ENCODE measurements at places on chromosomes 1 and 21. TPM values are rescaled to one million over a fixed set of nuclear protein-coding genes. Genes with fewer than 3 reads are reported as not detected.

DNA sequence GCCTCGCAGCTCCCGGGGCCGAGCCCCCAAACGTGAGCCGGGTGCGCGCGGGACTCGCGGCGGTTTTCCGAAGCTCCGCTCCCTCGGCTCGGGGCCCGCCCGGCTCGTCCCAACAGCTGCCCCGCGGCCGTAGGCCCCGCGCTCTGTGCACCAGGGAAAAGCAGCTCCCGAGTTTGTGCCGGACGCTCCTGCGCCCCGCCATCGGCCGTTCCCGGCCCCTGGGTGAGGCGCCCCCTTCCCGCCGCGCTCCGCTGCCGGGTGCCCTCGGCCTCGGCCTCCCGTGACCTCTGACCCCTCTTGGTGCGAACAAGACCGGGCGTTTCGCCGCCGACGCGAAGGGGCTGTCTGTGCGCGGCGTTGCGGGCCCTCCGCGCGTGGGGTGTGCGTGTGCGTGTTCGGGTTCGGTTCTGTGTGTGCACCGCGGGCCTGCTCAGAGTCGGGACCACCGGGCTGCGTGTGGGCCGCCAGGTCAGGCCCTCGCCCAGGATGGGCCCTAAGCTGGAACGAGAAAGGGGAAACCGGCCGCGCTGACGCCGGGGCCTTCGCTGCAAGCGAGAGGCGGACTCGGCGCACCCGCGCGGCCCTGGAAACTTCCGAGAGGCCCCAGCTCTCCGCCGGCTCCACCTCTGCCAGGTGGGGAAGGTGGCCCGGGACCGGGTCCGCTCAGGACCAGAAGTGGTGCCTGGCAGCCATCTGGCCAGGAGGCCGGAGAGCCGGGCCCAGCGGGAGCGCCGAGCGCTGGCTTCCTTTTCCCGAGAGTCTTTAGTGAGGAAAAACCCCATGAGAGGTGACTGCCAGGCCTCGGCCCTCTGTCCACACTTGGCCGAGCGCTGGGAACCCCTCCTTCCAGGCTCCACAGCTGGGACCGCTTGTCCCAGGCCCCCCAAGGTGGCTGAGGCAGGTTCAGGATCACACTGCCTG is 1.9 kb downstream of the PRDM16 start:
- no peak overlapping the region for H3K27ac ChIP-seq
- DNase-seq = no peak
- H3K4me3 ChIP-seq = no peak overlapping the region
- no peaks in the 10 kb centered on the region for H3K36me3 ChIP-seq
- H3K27me3 ChIP-seq = no peaks in the 10 kb centered on the region

GRCh38 chr1:86277936-86278335 is 118.2 kb downstream of the ODF2L start:
- no peak overlapping the region for H3K4me3 ChIP-seq
- H3K27ac ChIP-seq = no peak overlapping the region
- no peaks in the 10 kb centered on the region for H3K36me3 ChIP-seq
- no peak for DNase-seq

GRCh38 chr1:106926803-106927582 is 129.5 kb upstream of the PRMT6 start:
- no peaks in the 10 kb centered on the region for H3K27me3 ChIP-seq
- no peak overlapping the region for H3K4me3 ChIP-seq
- no peaks in the 10 kb centered on the region for H3K36me3 ChIP-seq
- no peaks in the 10 kb centered on the region for H3K4me1 ChIP-seq

DNA sequence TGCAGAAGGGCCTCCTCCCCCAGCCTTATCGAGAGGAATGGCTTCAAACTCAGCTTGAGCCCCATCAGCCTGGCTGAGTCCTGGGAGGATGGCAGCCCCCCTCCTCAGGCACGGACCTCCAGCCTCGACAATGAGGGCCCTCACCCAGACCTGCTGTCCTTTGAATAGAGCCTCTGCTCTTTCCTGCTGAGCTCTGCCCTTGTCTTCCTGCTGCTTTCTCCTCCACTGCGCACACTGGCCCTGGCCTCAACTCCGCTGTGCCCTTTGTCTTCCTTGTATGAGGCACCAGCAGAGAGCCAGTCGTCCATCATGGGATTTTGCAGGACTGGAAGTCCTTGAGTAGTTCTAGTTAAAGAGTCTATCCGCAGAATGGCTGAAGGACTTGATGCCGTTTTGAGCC is 2.0 kb downstream of the C1orf226 start:
- H3K27me3 ChIP-seq = no peaks in the 10 kb centered on the region
- H3K4me3 ChIP-seq = no peak overlapping the region
- DNase-seq = no peak
- no peaks in the 10 kb centered on the region for H3K4me1 ChIP-seq
- H3K36me3 ChIP-seq = no peaks in the 10 kb centered on the region

DNA sequence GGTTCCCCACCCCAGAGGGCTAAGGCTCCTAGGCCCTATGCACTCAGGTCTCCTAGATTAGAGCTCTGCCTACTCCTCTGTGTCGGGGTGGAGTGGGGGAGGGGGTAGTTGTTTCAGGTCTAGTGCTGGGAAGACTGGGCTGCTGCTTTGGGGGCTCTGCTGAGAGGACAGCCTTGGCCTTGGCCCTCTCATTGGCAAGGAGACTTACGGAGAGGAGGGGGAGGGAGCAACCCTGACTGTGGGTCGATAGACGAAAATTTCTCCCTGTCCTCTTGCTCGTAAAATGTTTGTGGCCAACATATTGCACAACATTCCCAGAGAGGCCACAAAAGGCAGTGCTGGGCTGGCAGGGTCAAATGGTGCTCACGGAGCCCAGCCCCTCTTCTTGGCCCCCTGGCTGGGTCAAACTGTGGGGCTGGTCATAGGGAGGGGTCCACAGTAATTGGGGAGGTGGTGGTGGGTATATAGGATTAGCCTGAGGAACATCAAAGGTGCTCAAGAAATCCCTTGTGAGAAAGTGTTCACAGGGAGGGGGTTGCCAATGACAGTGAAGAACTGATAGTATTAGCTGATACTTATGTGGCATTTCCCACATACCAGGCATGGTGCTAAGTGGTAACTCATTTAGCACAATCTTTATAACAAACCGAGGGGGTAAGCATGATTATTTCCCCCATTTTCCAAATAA is 8.5 kb upstream of the DMBX1 start:
- no peak overlapping the region for H3K4me3 ChIP-seq
- H3K27ac ChIP-seq = no peak overlapping the region
- H3K27me3 ChIP-seq = peaks cover 9% of the 10 kb centered on the region
- DNase-seq = no peak

GRCh38 chr1:103109311-103109920 is 1.1 kb upstream of the COL11A1 start:
- DNase-seq = no peak
- no peak overlapping the region for H3K4me3 ChIP-seq
- H3K27me3 ChIP-seq = no peaks in the 10 kb centered on the region
- H3K36me3 ChIP-seq = no peaks in the 10 kb centered on the region
- no peak overlapping the region for H3K27ac ChIP-seq

DNA sequence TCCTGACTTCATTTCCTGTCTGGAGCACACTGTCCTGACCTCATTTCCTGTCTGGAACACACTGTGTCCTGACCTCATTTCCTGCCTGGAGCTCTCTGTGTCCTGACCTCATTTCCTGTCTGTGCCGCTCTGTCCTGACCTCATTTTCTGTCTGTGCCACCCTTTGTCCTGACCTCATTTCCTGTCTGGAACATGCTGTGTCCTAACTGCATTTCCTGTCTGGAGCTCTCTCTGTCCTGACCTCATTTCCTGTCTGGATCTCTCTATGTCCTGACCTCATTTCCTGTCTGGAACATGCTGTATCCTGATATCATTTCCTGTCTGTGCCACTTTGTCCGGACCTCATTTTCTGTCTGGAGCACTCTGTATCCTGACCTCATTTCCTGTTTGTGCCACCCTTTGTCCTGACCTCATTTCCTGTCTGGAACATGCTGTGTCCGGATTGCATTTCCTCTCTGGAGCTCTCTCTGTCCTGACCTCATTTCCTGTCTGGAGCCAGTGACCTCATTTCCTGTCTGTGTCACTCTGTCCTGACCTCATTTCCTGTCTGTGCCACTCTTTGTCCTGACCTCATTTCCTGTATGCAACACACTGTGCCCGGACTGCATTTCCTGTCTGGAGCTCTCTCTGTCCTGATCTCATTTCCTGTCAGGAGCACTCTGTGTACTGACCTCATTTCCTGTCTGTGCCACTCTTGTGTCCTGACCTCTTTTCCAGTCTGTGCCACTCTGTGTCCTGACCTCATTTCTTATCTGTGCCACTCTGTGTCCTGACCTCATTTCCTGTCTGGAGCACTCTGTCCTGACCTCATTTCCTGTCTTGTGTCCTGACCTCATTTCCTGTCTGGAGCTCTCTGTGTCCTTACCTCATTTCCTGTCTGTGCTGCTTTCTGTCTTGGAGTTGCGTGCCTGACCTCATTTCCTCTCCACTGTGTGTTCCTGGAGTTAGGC is 27.6 kb downstream of the SKI start:
- H3K4me1 ChIP-seq = peaks cover 87% of the 10 kb centered on the region
- peak overlapping the region; percentile 95 for H3K27ac ChIP-seq
- H3K27me3 ChIP-seq = no peaks in the 10 kb centered on the region
- H3K36me3 ChIP-seq = peaks cover 6% of the 10 kb centered on the region
- no peak overlapping the region for H3K4me3 ChIP-seq

- H3K27me3 ChIP-seq = peaks cover under 1% of the 10 kb centered on the region
- DNase-seq = no peak
- no peaks in the 10 kb centered on the region for H3K4me1 ChIP-seq
- no peaks in the 10 kb centered on the region for H3K36me3 ChIP-seq
- no peak overlapping the region for H3K27ac ChIP-seq
- H3K4me3 ChIP-seq = no peak overlapping the region
Observed at GRCh38 chr1:67825591-67825990, 7.7 kb downstream of the GNG12 start.

DNA sequence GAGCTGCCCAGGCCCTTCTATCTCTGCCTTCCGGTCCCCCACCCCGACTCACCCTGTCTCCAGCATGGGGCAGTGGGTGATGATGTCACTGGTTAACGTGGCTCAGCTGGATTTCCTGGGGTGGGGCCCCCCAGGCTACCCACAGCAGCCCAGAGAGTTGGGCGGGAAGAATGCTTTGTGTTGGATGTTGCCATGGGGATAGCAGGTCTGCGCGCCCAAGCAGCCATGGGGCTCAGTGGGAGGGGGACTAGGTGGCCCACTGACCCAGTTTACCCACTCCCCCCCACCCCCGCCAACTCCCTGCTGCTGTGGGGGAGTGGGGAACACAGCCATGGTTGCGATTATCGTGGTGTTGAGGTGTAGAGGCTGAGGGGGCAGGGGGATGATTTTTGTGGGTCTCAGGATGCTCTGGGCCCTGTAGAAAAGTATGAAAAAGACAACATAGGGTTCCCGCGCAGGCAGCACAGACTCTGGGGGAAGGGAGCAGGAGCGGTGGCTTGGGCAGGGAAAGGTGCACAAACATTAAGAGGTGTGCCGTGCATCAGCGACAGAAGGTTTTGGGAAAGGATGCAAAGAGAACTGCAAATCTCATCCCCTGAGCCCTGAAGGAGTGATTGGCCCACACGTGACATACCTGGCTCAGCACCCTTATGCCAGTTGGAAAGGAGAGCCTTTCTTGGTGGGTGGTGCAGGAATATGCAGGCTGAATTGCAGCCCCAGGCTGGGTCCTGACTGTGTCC is 8.5 kb downstream of the CELSR2 start:
- H3K4me1 ChIP-seq = peaks cover 6% of the 10 kb centered on the region
- no peaks in the 10 kb centered on the region for H3K27me3 ChIP-seq

- H3K27me3 ChIP-seq = no peaks in the 10 kb centered on the region
- H3K27ac ChIP-seq = no peak overlapping the region
- H3K4me3 ChIP-seq = no peak overlapping the region
- no peaks in the 10 kb centered on the region for H3K36me3 ChIP-seq
- DNase-seq = no peak
Observed at GRCh38 chr1:54341763-54342162, 64.4 kb downstream of the SSBP3 start.

DNA sequence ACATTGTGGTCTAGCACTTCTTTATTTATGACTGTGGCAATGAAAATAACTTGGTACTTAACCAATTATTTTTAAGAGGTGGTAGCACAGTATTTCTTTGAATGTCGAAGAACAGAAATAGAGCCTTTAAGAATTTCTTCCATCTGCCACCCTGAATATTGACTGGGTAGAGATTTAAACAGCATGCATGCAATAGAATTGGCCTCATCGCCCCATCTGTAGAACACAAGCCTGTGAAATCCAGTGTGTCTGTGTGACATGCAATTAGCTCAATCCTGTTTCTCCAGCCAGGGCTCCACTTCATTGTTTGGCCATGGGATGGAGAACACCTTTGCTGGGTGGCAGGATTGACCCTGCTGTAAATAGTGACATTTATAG is 17.1 kb upstream of the KLHDC8A start:
- no peak for DNase-seq
- no peaks in the 10 kb centered on the region for H3K36me3 ChIP-seq
- no peak overlapping the region for H3K4me3 ChIP-seq
- peaks cover 16% of the 10 kb centered on the region for H3K4me1 ChIP-seq

DNA sequence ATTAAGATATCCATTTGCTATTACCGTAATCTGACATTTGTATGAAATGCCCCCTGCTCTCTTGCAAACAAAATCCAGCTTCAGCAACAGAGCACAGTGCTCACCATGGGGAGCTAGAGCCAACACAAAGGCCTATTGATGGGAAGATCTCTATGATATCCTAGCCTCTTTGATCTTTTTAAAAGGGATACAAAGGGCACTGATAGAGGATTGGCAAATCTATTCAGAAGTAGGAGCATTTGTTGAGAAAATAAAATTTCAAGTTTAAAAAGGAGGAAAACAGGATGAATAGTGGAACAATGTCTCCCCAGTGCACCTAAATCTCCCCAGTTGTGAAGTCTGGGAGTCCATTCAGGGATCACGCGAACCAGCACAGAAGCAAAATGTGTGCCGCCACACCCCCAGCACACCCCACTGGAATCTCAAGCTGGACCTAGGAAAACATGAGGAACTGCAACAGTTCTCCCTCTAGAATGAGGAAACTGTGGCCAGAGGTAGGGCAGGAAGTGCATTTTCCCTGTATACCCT is 32.2 kb downstream of the MRAP start:
- no peaks in the 10 kb centered on the region for H3K27me3 ChIP-seq
- no peak overlapping the region for H3K4me3 ChIP-seq
- no peak for DNase-seq
- no peaks in the 10 kb centered on the region for H3K4me1 ChIP-seq
- peaks cover 28% of the 10 kb centered on the region for H3K36me3 ChIP-seq

DNA sequence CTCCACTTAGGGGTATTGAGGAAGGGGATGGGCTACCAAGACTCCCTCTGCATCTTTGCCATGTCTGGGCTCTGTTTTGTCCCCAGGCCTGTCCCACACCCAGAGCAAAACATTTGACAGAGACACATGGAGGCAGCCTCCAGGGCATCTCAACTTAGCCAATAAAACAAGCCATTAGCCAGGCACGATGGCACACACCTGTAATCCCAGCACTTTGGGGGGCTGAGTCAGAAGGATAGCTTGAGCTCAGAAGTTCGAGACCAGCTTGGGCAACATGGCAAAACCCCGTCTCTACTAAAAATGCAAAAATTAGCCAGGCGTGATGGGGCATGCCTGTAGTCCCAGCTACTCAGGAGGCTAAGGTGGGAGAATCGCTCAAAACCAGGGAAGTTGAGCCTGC is 120.3 kb upstream of the IPO9 start:
- no peaks in the 10 kb centered on the region for H3K36me3 ChIP-seq
- no peak overlapping the region for H3K4me3 ChIP-seq
- peaks cover 4% of the 10 kb centered on the region for H3K4me1 ChIP-seq
- DNase-seq = no peak
- no peaks in the 10 kb centered on the region for H3K27me3 ChIP-seq

KCNE2 gene
- total RNA-seq = not detected

CFAP107 gene
- not detected for total RNA-seq

CD53 gene
- 338 TPM for total RNA-seq

HSD11B1 gene
- total RNA-seq = 0.49 TPM

Measured in CD4-positive, alpha-beta memory T cell (primary cell).